ENCODE measurements at places on chromosomes 16 and 17.

- DNase-seq = no peak
Observed at GRCh38 chr16:61014869-61015268, 1021.4 kb downstream of the CDH8 start.

- DNase-seq = peak; percentile 83
Observed at GRCh38 chr16:75267631-75268264, 16.3 kb upstream of the BCAR1 start.

DNA sequence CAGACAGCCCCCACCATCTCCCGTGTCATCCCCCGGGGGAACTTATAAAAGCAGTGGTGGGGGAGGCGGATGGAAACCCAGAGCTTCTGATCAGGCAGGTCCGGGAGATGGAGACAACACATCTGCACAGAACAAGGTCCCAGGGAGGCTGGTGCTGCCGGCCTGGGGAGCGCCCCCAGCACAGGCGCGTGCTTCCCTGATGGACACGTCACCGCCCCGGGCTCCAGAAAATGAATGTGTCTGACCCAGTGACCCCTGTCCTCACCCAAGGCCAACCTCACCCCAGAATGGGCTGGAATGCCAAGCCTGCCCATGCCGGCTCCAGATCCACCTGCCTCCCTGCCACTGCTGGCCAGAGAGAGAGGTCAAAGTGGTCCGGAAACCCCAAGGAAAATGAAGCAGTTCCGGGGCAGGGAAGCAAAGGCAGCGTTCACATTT lies 12.5 kb downstream of the SLC7A5 start:
- DNase-seq = no peak

DNA sequence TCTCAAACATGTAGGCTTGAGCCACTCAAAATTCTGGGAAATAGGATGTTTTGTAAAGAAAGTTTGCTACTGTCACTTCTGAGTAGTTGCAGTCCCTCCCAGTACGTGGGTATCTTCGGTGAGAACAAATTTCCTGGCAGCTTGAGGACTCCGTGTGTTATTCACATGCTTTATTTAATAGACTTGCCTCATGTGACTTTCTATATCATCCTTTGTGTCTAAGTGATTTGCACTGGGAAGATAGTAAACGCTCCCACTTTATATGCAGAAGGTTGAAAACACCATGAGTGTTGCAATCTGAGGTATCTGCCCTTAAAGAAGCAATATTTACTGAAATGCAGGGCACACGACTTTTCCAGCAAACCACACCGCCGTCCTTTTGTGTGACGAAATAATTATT lies 643.7 kb downstream of the MAF start:
- no peak for DNase-seq

- DNase-seq = no peak
Observed at GRCh38 chr16:81738783-81739496, 40.2 kb upstream of the PLCG2 start.

DNA sequence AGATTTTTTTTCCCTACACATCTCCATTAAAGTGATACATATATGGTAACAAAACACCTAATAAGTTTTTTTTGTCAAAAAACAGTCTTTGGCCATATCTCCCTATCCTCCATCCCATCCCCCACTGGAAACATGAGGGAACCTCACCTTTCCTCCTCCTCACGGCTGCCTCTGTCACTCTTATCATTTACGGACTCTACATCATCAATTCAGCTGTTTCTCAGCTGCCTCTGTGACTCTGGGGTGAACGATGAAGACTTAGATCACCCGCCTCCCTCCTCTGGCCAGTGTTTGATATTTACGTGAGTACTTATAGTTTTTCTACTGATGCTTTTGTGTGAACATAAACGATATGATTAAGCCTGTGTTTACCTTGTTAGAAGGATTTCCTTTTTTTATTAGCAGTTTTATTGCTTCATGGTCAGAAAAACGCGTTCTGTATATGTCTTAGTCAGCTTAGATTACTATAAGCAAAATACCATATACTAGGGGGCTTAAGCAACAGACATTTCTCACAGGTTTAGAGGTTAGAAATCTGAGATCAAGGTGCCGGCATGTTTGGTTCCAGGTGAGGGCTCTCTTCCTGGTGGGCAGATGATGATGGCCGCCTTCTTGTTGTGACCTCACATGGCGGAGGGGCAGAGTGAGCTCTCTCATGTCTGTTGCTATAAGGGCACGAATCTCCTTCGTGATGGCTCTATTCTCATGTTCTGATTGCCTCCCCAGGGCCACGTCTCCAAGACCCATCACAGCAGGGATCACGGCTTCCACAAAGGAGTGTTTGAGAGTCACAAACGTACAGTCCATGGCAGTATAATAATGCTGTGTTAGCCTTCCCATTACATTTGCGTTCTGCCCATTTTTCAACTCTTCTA lies 32.1 kb downstream of the DNAH17 start:
- DNase-seq = no peak

- no peak for DNase-seq
Observed at GRCh38 chr16:24001710-24002109, 165.9 kb downstream of the PRKCB start.

DNA sequence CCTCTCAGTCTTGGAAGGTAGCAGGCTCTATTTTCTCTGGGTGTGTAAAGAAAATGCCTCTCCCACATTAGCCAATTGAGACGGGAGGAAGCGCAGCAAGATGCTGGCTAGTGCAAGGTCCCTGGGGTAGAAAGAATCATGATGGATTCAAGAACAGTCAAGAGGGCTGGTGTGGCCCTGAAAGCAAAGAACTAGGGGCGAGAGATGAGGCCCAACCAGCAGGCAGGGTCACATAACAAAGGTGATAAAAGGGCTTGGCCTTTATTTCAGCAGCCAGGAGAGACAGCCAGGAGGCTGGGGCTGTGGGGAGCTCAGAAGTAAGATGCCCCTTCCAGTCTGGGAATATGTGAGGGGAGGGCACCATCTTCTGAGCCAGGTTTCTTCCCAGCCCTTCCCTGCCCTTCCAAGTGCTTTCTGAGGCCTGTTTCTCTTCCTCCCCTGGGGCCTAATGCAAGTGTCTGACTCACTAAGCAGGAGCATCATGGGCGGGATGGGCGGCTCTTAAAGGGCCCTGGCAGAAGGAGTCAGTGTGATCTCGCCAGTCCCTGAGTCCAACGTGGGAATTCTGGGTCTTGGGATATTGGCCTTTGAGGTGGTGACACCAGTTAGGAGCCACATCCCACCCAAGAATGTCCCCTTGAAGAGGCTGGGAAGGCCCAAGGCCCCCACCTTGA lies 3.9 kb upstream of the NLRC5 start:
- DNase-seq = no peak

DNA sequence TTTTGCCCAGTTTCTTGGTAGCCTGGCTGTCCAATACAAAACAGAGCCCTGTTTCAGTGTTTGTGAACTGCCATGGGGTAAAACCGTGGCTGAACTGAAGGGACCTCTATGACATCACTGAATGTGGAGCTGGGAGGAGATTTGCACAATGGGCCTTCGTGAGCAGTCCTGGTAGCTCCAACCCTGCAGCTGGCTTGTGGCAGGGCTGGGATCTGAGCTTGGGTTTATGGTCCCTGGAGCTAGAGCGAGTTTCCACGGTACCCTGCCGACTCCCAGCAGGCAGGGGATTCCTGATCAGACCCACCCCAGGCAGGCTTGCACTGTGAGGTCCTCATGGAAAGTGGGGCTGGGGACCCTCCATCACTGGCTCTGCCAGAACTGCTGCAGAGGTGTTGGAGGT lies 247.0 kb downstream of the GSG1L start:
- no peak for DNase-seq

- DNase-seq = no peak
Observed at GRCh38 chr17:80872501-80873306, 118.9 kb upstream of the CHMP6 start.

- no peak for DNase-seq
Observed at GRCh38 chr17:62611728-62612127, 15.7 kb upstream of the MRC2 start.

DNA sequence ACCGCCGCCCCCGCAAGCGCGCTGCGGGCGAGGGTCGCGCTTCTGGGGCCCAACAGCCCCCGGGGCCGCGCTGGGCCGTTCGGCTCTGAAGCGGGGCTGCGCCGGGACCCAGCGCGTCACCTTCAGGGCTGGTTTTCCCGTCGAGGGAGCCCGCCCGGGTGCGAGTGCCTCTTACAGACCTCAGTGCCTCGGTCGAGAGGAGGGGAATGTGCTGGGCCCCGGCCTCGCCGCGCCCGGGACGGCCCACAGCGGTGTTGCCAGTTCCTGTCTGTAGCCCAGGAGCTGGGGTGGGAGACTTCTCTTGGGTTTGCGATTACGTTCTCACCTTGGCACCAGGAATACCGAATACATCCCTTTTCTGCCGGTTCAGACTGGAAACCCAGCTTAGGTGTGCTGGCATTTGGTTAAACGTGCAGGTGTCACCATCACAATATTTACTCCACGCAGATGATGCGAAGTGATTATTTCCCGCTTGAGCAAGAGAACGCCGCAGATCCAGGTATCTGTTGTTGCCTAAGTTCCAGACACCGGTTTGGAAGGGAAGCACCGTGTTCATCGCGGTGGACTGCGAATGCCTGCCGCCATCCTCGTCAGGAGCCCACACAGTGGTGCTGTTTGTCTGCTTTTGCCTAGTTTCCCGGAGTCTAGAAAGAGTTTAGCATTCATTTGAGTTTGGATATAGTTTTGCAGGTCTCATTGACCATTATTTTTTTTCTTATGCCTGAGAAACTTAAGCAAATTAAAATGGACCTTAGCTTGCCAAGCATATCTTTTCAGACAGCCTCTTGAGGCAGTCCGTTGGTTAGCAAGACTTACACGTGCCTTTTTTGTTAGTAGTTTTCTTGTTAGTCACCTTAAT lies 914 bp downstream of the MAP1LC3B start:
- DNase-seq = no peak

GRCh38 chr16:8561496-8561895 lies 28.8 kb downstream of the TMEM114 start:
- no peak for DNase-seq

GRCh38 chr17:81900181-81900820 lies 1.7 kb upstream of the NPB start:
- DNase-seq = no peak

DNA sequence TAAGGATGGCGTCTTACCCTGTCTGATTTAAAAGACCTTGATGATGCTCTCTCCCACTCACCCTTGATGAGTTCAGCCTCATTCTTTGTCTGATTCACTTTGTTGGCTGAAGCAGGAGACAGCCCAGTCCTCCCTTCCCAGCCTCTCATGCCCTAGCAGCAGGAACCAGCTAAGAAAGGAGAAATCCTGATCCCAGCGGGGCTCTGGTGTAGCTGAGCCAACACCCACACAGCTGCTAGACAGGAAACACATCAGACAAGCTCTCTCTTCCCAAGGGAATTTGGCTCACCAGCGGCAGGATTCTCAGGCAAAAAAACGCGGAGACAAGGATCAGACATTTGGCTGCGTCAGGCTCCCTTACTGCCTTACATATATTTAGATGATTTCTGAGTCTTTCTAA lies 211.5 kb downstream of the CDH11 start:
- no peak for DNase-seq

DNA sequence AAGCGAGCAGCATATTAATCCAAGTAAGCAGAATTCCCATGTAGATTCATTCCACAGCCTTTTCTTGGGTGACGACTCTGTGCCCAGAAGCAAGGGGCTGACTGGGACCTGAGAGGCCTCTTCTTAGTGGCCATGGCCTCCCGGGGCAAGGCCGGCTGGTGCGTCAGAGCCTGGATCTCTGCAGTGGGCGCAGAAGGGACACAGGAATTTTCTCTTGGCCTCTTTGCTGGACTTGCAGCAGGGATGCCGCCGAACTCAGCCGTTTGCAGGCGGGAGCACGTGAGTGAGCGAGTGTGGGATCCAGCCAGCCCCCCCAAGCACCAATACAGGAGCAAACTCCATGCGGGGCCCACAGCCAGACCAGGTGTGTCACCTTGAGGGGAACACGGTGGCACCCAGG lies 151.8 kb downstream of the RPTOR start:
- DNase-seq = no peak

GRCh38 chr17:28634206-28634865 lies 10.6 kb downstream of the BLTP2 start:
- no peak for DNase-seq

GRCh38 chr16:75860326-75861053 lies 134.2 kb upstream of the CPHXL start:
- DNase-seq = no peak

- peak; percentile 35 for DNase-seq
Observed at GRCh38 chr17:34725008-34725407, 145.6 kb downstream of the TMEM132E start.

- DNase-seq = no peak
Observed at GRCh38 chr16:46812781-46813540, 18.0 kb downstream of the C16orf87 start.

- no peak for DNase-seq
Observed at GRCh38 chr17:81966343-81967243, 5.6 kb upstream of the NOTUM start.

DNA sequence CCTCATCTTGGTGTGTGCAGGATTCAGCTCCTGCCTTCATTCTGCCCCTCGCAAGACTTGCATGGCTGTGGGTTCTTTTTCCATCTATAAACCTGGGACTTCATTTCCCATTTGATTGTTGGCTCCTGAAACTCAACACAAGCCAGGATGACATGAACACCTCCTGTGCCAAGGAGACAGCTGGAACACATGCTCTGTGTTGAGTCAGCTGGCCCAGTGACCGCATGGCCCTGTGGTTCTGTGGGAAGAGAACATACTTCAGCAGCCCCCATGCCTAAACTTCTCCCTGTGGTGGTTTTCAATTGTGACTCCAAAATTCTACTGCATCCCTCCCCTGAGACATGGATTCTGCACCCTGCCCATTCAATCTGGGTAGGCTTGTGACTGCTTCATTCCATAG lies 57.9 kb upstream of the FOXF1 start:
- DNase-seq = no peak

DNA sequence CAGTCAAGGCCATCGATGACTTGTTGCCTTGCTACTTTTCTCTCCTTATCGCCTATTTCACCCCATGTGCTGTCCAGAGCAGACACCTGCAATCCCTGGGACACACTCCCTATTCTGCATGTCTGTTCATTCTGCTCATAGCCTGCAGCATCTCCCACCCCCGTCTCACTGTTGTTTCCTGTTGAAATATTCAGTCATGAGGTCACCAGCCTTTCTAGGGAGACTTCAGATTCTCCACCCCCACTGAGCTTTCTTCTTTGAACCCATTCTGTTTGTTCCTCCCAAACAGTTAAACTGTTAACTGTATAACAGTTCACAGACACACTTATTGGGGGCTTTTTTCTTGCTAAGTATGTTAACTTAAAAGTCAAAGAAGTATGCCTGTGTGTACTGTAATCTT lies 94.4 kb downstream of the AATF start:
- no peak for DNase-seq

- DNase-seq = no peak
Observed at GRCh38 chr17:19780846-19781245, 32.7 kb upstream of the ALDH3A1 start.

DNA sequence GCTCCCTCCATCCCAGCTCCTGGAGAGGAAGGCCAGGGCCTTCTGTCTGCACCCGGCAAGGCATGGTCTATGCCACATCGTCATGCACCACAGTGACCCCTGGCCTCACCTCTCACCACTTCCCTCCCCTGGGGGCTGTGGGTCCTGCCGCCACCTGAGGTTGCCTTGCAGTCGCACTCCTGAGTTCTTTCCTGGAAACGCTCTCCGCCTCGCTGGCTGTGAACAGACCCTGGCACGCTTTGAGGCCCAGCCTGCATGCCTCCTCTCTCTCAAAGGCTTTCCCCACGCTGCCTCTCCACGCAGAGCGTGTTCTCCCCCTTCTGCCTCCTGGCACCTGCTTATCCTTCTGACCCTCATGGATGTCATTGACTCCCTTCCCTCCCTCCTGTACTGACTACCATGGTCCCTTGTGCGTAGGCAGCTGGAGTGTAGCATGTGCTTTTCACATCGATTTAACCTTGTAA lies 45.4 kb downstream of the SEC14L1 start:
- DNase-seq = no peak
